ENCODE measurements at places on chromosomes 4 and X.

GRCh38 chr4:3871881-3872833, 106.0 kb downstream of the ADRA2C start:
- peak; percentile 32 for DNase-seq

- DNase-seq: no peak
These were observed 17.3 kb upstream of the CLNK start for GRCh38 chr4:10701702-10702460.

- peak; percentile 9 for DNase-seq
These were observed 825 bp upstream of the RASGEF1B start for GRCh38 chr4:81472281-81473182.

- DNase-seq: no peak
These were observed 58.9 kb downstream of the HOPX start for GRCh38 chr4:56622176-56622575.

- DNase-seq: no peak
These were observed 82.4 kb downstream of the HTRA3 start for GRCh38 chr4:8351931-8352367.

- no peak for DNase-seq
These were observed 19.5 kb upstream of the CXCR3 start for GRCh38 chrX:71637848-71638247.

DNA sequence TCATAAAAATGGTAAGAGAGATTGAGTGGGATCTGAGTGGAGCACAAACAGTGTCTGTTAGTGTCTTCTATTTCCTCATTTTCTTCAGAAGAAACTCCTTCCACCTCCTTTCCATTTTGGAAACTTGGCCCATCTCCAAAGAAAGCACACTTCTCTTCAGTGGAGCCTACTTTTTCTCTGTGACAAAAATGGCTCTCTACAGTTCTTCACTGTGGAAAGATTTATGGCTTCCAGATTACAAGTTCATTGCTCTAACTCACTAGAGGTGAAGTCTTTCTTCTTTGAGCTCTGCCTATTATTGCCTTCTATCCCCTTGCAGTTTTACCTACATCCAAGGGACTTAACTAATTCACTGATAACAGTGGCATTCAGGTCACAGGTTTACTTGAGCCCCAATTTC, 325.8 kb downstream of the ANTXR2 start:
- DNase-seq: no peak

- DNase-seq: no peak
These were observed 55.6 kb downstream of the ADGRA3 start for GRCh38 chr4:22460266-22460665.

DNA sequence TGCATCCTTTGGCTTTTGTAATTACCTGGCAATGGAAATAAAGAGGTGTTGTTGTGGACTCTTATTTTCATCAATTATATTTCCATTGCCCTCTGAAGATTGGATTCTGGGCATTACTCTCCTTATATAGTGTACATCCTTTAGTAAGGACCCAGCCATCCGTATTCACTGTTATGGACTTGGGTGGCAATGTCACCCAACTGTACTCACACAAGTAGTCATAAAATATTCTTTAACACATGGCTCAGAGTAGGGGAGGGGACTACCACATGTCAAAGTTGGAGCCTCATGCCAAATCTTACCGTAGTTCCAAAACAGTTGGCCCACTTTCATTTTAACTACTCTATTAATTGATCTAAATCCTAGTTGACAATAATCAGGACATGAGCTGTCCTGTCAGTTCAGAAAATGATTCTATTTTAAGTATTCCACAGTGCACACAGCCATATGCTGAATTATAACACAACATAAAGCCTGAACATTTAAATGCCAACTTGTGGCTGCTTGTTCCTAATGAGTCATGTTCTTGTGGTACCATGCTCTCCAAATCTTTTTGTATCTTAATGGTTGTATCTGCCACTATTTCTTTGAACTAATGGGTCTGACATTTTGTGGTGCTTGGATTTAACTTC, 4.9 kb downstream of the FRAS1 start:
- DNase-seq: no peak

DNA sequence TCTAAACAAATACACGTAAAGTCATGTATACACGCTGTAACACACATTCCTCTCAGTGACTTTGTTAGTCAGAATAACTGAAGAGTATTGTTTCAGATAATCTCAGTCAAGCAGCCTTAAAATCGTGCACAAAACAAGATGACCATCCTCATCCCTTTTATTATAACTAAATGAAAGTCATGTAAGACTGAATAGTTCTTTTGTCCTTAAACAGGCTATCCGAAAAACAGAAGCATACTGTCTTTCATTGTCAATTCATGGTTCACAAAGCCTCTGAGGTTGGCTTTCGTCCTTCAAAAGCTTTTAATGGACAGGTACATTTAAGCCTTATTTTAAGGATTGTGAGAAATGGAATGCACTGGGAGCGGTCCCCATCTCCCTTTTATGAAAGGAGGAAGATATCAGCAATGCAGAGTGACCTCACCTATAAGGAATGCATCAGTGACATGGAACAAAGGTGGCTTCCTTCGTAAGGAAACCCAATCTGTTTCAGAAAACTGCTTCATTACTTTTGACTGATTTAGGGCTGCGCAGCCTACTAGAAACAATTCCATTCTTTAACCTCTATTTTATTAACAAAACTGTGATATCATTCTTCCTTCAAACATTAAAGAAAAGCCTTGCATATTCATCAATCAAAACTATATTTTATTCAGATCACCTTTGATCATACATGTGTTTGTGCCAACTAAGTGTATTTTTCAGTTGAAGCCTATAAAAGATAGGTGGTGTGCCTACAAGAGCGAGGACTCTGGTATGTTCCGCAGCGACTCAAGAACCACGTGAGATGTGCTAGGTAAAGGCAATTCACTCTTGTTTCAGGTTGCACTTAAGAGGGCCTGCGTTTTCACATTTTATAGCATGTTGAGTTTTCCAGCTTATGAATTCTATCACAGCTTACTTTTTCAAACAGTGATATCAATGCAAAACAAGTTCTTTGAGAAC, 19.2 kb downstream of the SH3RF1 start:
- no peak for DNase-seq

GRCh38 chr4:105632599-105632998, 75.9 kb downstream of the INTS12 start:
- no peak for DNase-seq

DNA sequence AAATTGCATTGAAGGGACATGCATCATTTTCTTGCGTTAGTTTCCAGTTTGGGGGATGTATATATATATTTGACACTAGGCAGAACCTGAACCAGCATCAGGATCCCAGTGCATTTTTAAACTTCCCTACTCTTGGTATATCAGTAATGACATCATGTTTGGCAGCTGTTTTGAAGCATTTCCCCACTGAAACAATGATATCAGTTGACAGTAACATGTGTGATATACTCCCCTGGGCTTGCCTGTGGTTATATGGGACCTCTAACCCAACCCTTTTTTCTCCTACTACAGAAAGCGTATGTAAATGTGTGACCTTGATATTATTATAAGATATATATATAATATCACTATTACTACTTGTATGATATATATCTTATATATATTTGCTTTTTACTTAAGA, 225.9 kb upstream of the CASK start:
- no peak for DNase-seq

GRCh38 chrX:105323928-105324327, 103.4 kb upstream of the TEX13A start:
- no peak for DNase-seq

DNA sequence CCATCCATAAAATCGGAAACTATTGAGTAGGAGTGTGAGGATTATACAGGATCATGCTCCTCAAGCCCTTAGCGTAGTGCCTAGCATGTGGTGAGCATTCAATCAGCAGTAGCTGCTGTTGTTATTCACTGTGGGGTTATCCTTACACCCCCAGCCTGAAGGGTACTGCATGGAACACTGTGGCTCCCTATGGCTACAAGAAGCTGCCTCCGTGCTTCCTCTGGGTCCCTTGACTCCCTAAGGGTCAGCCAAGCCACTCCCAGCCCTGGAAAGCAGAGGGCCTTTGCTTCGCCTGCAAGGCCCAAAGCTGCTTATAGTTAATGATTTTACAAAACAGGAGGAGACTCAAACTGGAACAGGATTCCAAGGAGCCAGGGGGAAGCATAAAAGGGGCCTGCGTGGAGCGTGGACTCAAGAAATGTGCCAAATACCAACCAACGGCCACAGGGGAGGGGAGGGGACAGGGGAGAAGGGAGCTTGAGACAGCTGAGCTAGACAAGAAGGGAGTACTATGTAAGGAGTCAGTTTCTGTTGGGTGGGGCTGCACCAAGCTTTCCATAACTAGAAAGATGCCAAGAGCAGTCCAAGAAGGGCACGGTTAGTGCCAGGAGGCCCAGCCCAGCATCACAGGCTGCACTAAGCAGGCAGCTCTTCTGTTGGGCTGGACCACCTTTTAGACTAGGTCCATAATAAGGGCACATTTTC, 15.9 kb downstream of the SEPTIN6 start:
- DNase-seq: no peak

GRCh38 chrX:136209016-136209738, 42.0 kb downstream of the MAP7D3 start:
- peak; percentile 21 for DNase-seq

GRCh38 chrX:107825698-107826237, at the start of gene MID2:
MID2 (plus strand) TSS chrX:107825866; CDS start chrX:107826427, 561 bp downstream.
- peak; percentile 58 for DNase-seq

DNA sequence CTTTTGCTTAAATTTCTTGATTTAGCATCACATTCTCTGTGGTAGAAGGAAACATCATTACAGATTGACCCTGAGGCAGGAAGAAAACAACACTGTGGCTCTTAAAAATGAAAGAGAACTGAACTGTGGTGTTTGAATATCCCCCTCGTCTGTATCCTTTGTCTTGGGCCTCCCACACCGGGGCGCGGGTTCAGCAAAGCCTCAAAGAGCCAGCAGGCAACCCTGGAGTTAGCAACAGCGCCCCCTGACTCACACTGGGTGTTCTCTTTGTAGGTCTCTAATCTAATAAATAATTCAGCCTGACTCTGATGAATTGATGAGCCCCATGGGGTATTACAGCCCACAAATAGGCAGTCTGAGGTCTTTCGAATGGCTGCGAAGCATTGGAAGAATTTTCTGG, 46.1 kb upstream of the CTSO start:
- peak; percentile 45 for DNase-seq

DNA sequence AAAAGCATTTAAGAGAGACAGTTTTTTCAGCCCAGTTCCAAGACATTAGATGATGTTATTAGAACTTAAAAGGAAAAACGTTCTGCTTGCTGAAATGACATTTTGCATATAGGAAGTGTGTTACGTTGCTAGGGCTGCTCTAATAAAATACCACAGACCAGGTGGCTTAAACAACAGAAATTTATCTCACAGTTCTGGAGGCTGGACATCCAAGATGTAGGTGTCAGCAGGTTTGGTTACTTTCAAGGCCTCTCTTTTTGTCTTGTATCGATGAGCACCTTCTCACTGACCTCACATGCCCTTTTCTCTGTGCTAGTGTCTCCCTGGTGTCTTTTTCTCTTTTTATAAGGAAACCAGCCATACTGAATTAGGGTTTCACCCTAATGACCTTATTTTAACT, 204.7 kb downstream of the PACRGL start:
- DNase-seq: no peak

DNA sequence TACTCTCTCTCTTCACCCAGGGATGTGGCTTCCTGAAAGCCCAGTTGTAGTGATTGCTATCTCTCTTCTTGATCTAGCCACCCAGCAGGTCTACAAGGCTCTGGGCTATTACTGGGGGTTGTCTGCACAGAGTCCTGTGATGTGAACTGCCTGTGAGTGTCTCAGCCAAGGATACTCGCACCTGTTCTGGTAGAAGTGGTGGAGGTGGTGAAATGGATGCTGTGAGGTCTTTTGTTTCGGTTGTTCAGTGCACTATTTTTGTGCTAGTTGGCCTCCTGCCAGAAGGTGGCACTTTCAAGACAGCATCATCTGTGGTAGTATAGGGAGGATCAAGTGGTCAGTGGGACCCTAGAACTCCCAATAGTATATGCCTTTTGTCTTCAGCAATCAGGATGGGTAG, 268.0 kb downstream of the GABRG1 start:
- DNase-seq: no peak

DNA sequence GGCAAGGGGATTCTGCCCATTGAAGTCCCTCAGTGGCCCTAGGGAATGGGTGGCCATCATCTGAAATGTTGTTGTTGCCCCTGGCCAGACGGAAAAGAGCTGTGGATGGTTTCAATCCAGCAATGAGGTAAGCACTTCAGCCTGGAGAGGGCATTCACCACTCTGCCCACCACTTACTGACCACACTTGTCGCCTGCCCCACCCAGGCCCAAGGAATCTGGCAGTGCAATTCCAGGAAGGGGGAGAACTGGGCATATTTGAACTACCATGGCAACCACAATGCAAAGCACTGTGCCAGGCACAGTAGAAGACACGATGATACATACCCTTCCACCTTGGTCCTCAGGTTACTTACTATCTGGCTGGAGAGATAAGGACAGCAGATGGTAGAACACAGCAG, 161.6 kb downstream of the PDGFRA start:
- no peak for DNase-seq

- DNase-seq: no peak
These were observed 360.0 kb downstream of the GALNTL6 start for GRCh38 chr4:172173206-172173605.
